Astrocyte of the cerebellum (primary cell): ENCODE measurements at places on chromosomes 5 and 9.

GRCh38 chr5:91212714-91213092 lies 170.4 kb downstream of the ARRDC3 start:
- DNase-seq = peak; percentile 94

DNA sequence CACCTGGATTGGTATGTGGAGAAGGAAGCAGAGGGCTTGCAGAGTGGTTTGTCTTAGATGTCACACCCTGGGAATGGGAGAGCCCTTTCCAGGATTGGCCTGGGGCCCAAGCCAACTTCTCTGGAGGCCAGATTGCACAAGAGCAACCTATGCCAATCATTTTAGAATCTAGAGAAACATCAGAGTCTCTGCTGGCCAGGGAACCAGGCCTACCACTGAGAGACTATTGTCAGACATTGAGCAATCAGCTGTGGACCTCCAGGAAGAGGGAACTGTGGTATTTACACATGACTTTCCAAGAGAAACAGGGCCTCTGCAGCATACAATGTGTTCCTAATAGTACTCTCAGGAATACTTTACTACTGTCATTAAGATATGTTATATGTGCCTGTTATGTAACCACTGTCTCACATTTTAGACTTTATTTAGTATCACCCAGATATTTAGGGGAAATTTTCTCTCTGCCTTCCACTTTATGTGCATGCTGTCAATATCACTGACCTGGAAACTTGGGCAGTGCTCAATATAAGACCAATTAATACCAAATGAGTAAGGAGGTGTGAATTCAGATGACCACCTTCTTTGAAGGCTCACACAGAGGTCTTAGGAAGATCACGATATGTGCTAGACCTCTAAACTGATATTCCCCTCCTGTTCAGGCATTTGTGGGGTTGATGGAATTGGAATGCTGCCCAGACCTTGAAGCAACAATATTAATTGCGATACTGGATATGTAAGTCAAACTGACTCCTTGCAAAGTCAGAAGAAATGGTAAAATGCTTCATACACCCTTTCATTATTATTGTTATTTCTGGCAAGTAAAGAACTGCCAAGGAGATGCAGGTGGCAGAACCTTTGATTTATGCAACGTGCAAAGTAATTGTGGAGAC lies 20.5 kb upstream of the CCL28 start:
- peak; percentile 94 for DNase-seq

- no peak for DNase-seq
Measured at GRCh38 chr5:10602031-10602806, 38.3 kb downstream of the ANKRD33B start.

- DNase-seq = no peak
Measured at GRCh38 chr5:131394128-131394527, 130.3 kb downstream of the CDC42SE2 start.

GRCh38 chr5:168867241-168867640 lies 288.1 kb upstream of the PANK3 start:
- DNase-seq = no peak

GRCh38 chr9:129242971-129243561 lies 65.0 kb upstream of the IER5L start:
- DNase-seq = peak; percentile 12

GRCh38 chr5:4017076-4017803 lies 421.6 kb downstream of the IRX1 start:
- DNase-seq = no peak

DNA sequence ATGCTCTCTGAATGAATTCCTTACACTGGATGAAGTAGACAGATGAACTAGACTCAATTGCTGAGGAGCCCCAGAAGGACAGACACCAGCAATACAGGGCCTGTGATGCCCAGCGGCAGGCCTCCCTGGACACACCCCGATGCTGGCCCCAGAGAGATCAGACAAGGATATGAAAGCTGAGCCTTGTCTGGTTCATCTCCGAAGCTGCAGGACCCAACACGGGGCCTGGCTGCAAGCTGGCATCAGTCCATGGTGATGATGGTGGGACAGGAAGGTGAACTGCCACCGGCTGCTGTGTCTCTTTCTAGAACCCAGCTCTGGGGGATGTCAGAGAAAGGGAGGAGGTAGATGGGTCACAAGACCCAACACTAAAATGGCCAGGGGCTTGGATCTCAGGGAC lies 104.0 kb upstream of the LMX1B start:
- no peak for DNase-seq

DNA sequence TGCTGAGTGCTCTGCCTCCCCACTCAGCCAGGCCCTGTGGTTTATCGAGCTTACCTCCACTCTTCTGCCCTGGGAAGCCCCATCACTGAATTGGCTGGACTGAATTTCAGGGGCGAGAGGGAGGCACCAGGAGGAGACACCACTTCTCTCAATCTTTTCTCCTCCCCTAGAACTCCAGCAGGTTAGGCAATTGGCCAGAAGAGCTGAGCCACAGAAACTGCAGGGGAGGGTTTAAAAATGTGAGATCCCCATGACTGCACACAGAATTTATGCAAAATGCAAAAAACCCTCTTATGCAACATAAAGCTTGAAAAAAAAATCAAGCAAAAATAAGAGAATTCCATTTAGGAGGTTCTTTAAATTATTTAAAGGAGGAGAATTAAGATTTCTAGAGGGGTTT lies 29.9 kb downstream of the TUT7 start:
- peak; percentile 60 for DNase-seq

GRCh38 chr5:180618487-180618828 lies 27.2 kb upstream of the SCGB3A1 start:
- DNase-seq = no peak

- DNase-seq = no peak
Measured at GRCh38 chr5:76503929-76504328, 100.8 kb downstream of the IQGAP2 start.

DNA sequence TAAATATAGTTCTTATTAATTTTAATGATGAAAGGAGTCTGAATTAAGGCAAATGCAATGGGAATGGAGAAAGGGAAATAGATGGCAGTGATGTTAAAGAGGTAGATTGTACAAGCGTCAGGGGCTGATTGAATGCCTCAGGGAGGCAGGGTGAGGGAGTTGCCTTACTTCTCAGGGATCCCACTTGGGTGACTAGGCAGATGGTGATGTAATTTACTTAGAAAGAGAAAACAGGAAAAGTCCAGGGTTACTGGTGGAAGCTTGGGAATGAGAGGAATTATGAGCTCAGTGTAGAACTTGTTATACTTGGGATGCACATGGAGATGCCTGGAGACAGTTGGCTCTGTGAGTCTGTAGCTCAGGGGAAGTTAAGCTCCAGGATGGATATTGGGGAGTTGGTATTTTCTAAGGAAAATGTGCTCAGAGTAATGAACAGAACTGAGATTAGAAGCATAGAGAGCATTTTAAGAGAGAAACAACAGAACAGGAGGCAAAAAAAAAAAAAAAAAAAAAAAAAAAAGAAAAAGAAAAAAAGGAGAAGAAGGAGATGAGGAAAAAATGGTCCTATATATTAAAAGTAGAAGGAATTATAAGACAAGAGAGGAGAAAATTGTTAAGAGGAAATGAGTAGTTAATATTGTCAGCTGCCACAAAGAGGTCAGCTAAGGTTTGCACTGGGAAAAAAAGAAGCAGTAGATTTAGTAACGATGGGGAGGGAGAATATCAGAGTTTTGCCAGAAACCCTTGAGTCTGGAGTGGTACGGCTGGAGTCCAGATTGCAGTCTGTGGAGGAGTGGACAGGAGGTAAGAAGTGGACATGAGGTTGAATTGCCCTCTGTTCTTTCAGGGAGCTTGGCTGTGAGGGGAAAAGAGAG lies 88.0 kb upstream of the ELL2 start:
- DNase-seq = no peak

- DNase-seq = no peak
Measured at GRCh38 chr9:136361047-136361753, 2.3 kb downstream of the DNLZ start.

DNA sequence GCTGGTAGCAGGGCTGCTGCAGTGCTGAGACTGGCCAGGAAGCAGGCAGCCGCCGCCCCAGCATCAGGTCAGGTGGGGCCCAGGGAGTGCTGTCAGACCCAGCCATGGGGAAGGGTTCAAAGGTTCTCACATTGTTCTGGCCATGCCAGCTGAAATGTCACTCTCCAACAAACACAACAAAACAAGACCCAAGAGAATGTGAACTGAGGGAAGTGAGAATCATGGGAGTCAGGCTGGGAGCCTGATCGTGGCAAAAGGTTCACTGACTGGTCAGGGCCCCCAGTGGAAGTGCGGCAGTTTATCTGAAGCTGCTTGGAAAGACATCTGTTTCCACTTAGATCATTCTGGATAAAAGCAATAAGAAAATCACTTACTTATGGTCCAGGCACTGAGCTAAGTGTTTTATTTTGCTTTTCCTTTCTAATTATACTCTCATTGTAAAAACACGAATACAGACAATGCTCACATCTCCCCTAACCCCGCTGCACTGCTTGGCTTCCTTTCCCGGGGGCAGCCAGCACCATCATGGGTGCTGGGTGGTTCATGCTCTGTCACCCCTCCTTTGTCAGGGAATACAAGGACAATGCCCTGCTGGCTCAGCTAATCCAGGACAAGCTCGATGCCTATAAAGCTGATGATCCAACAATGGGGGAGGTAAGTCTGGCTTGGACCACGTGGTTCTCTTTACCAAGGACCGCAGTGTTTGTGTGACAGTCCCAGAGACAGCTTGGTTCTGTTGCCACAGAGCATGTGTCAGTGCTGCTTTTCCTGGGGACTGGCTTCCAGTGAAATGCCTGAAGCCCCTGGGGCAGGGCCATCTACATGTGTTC lies 41.9 kb upstream of the CFAP157 start:
- DNase-seq = no peak

- DNase-seq = no peak
Measured at GRCh38 chr9:98652741-98653140, 56.0 kb downstream of the GABBR2 start.

- peak; percentile 5 for DNase-seq
Measured at GRCh38 chr9:93682155-93682968, 106.0 kb downstream of the PHF2 start.

DNA sequence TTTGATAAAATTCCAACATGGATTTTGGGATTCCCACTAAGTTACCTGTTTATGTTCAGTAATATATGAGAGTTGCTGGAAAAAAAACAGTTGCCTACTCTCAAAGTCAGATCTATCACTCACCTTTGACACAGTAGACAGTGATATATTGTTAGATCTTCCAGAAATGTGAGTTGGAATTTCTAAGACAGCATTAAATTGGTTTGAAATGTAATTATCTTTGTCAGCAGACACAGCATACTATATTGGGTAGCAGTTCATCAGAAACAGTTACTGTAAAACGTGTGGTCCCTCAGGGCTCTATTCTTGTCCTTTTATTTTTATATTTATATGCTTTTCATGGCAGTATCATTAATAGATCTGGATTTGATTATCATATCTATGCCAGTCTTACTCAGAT lies 433.6 kb upstream of the ARRDC3 start:
- no peak for DNase-seq

- DNase-seq = no peak
Measured at GRCh38 chr5:132369474-132370180, at the start of gene SLC22A5. SLC22A5 (plus strand) TSS chr5:132369710; CDS start chr5:132369973, 263 bp downstream.

- DNase-seq = peak; percentile 98
Measured at GRCh38 chr9:129036241-129036922, at the start of gene MIGA2. MIGA2 (plus strand) TSS chr9:129036626; CDS start chr9:129040595, 3,969 bp downstream.

- no peak for DNase-seq
Measured at GRCh38 chr5:17238521-17239041, 21.1 kb downstream of the BASP1 start.

DNA sequence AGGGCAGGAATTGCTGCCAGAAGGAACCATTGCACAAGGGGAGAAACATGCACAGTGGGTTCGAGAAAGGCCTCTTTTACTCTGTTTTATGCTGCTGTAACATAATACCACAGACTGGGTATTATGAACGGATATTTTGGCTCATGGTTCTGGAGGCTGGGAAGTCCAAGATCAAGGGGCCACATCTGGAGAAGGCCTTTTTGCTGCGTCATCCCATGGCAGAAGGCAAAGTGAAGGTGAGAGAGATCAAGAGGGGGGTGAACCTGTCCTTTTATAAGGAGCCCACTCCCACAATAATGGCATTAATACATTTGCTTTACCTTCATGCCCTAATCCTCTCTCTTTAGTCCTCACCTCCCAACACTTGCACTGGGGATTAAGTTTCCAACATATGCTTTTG lies 136.9 kb upstream of the ALDH1B1 start:
- no peak for DNase-seq
